ENCODE measurements at places on chromosomes 16 and 17. TPM values are rescaled to one million over a fixed set of nuclear protein-coding genes. Genes with fewer than 3 reads are reported as not detected.

Gene CFAP119
- 3.8 TPM for total RNA-seq

Gene SOCS1
- total RNA-seq, result 3.9 TPM

Gene CES3
- total RNA-seq, result 0.25 TPM

Gene BICDL2
- 0.25 TPM for total RNA-seq

Gene TNFRSF13B
- total RNA-seq, result not detected

Gene SLC16A6
- total RNA-seq, result 10.6 TPM

Gene MLYCD
- total RNA-seq, result 4.2 TPM

Gene CACNG4
- total RNA-seq, result not detected

Gene CDK5RAP3
- total RNA-seq, result 94.6 TPM

Gene TLCD3B
- 0.22 TPM for total RNA-seq

Gene TBC1D3H
- not detected for total RNA-seq

Gene LGALS9C
- total RNA-seq, result not detected

Gene NAA60
- total RNA-seq, result 10.6 TPM

Gene UNC13D
- total RNA-seq, result 1.2 TPM

Gene WFDC1
- total RNA-seq, result 0.66 TPM

Gene PRDM7
- total RNA-seq, result not detected

Gene TRAPPC2L
- 59.4 TPM for total RNA-seq

All from uterine smooth muscle cell (primary cell).